ENCODE measurements at places on chromosomes 7 and 10.
A peak's percentile ranks its signal among the peaks of the same experiment; 100 is the strongest.

GRCh38 chr10:24306507-24306875, 97.6 kb downstream of the KIAA1217 start:
- no peak for DNase-seq

- DNase-seq, result peak; percentile 99
Measured at GRCh38 chr10:30736685-30737232, 107.2 kb upstream of the LYZL2 start.

DNA sequence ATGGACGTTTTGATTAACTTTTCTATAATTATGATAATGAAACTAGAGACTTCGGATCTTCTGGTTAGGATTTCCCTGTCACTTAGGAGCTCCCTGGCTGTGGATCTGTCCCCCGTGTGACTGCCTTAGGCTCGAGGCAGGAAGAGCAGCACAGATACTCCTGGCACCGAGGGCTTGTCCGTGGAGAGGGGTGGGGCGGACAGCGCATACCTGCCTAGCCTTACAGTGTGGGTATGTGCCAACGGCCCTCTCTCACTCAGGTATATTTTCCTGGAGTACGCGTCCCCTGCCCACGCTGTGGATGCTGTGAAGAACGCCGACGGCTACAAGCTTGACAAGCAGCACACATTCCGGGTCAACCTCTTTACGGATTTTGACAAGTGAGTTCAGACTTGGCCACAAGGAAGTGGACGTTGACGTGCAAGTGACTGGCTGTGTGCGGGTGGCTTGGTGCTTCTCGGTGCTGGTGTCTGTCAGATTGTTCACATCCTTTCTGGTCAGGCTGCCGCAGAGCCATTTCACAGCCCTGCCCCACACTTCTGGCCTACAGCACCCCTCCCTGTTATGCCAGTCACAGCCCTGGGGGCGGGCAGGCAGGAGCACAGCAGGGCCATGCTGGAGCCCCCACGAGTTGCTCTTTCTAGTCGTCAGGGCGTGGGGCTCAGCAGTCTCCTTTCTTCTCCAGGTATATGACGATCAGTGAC, 7.9 kb downstream of the EIF3B start:
- no peak for DNase-seq

- no peak for DNase-seq
Measured at GRCh38 chr10:109895095-109895818, 28.1 kb downstream of the XPNPEP1 start.

DNA sequence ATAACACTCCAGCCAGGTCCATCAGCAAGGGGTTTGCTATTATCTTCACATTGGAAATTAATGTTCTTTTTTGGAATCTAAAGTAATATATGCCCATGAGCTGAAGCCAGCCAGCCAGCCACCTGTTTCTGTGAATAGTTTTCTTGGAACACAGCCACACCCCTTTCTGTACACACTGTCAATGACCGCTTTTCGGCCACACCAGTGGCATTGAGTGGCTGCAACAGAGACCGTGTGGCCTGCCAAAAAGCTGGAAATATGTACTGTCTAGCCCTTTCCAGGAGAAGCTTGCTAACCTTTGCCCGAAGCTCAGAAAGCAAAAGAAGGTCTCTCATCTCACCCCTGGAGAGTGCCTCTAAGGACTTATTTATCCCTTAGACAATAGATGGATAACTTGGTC, 98.5 kb upstream of the NPS start:
- DNase-seq, result no peak
